ENCODE measurements at places on chromosomes 4 and X. TPM values are rescaled to one million over a fixed set of nuclear protein-coding genes. Genes with fewer than 3 reads are reported as not detected.

- DNase-seq = no peak
Measured at GRCh38 chr4:178894126-178894525, 1451.9 kb upstream of the AGA start.

DNA sequence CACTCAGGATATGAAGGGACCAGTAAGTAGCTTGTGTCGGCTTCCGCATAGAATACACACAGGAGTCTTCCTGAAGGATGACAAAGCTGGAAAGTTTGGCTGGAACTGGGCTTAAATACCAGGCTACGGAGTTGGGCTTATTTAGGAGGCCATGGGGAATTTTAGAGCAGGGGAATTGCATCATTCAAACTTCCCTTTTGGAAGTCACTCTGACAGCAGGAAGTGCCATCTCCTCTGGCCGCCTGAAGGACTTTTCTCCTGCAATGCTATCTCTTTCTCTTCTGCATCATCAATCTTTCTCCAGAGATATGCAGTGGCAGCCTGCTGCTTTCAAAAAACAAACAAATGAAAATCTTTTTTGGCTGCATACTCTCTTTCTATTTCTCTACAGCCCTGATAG, 48.4 kb upstream of the PAK3 start:
- DNase-seq = no peak

GRCh38 chr4:185016946-185017758, 1.1 kb upstream of the HELT start:
- DNase-seq = no peak

GRCh38 chr4:83107631-83108030, 6.9 kb downstream of the PLAC8 start:
- no peak for DNase-seq

DNA sequence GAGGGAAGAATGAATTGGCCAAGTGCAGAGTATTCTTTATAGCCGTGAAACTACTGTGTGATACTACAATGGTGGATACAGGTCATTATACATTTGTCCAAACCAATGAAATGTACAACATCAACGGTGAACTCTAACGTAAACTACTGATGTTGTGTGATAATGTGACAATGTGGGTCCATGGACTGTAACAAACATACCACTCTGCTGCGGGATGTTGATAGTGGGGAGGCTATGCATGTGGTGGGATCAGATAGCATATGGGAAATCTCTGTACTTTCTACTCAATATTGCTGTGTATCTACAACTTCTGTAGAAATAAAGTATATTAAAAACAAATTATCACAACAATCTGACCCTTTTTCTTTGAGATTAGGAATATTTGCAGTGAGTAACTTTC, 101.1 kb downstream of the TEX13C start:
- no peak for DNase-seq

Gene SGMS2
- total RNA-seq = 0.94 TPM

Gene WDR17
- 80.5 TPM for total RNA-seq

All from occipital lobe (tissue), 3 donors.